ENCODE measurements at places on chromosomes 5 and 9.

- no peak for DNase-seq
Measured at GRCh38 chr9:31334837-31335528, 1049.5 kb upstream of the ACO1 start.

GRCh38 chr5:82359272-82359671 lies 81.1 kb upstream of the RPS23 start:
- DNase-seq: no peak

GRCh38 chr5:115179030-115179393 lies 9.3 kb upstream of the TRIM36 start:
- no peak for DNase-seq

DNA sequence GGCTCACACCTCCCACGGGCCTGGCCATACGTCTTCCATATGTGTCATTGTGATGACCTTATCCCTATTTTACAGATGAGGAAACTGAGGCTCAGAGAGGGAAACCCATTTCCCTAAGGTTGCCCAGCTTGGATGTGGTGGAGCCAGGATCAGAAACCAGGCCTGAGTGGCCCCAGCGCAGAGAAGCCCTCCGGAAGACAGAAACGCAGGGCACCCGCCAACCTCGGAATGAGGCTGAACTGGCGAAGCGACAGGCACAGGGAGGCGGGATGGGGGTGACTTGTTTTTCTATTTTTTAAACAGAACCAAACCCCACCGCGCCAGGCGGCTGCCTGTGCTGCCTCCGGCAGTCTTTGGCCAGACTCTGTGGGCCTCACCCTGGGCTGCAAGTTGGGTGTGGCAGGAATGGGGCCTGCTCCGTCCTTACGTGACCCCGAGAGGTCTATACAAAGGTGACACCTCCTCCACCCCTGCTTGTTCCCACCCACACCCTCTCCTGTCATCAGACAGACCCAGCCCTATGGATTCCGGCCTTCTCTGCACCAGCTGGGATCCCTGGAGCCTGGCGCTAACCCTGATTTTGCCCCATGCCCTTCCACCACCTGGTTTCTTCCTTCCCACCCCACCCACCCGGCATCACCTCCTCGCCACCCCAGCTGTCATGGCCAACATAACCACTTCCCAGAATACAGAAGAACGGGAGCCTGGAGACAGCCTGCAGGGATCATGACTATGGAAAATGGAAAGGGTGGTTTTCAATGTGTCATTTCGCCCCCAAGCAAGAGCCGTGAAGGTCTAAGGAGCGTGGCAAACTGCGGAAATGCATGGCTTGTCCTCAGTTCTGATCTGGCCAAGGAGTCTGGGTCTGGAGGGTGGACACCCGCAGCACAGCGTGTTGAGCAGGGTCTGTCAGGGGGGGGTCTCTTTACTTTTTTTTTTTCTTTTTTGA lies 23.6 kb downstream of the PLPP7 start:
- DNase-seq: no peak

GRCh38 chr9:109972026-109972882 lies 192.3 kb downstream of the PALM2AKAP2 start:
- DNase-seq: no peak

- peak; percentile 97 for DNase-seq
Measured at GRCh38 chr5:36241631-36242533, at the start of gene NADK2. NADK2 (minus strand) TSS chr5:36241925; CDS start chr5:36241798, 127 bp downstream.

DNA sequence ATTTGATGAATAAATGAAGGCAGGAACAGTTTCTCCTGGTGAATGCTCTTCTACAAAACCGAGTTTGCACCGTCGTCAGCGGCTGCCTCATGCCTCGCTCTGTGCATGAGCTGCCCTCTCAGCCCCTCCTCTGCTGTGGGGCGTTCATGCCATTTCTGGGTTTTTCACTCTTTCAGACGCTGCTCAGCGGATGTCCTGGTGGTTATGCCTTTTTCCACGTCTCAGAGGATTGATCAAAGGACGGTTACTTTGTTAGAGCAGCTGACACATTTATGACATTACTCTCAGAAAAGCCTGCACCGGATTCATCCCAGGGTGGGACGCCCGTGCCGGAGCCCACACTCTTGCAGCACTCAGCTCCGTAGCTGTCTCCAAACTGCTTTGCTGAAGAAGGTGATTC lies 195.9 kb upstream of the PPP1R26 start:
- DNase-seq: no peak

DNA sequence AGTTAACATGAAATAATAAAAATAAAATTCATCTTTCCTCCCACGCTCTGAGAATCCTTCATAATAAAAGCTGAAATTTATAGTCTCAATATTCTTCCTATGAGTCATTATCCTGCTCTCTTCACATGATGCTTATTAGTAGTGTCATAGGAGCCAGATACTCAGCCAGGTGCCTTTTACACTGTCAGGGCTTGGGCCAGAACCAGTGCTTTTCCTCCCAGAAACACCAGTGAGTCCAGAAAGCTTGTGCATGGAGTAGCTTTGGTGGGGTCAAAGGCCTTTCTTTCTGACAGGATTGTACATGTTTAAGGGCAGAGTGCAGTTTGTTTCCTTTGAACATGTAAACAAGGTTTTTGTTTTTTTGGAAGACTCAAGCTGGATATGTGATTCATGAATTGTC lies 6.8 kb downstream of the LSM11 start:
- DNase-seq: peak; percentile 84

- DNase-seq: no peak
Measured at GRCh38 chr5:127412698-127413097, 104.7 kb upstream of the PRRC1 start.

DNA sequence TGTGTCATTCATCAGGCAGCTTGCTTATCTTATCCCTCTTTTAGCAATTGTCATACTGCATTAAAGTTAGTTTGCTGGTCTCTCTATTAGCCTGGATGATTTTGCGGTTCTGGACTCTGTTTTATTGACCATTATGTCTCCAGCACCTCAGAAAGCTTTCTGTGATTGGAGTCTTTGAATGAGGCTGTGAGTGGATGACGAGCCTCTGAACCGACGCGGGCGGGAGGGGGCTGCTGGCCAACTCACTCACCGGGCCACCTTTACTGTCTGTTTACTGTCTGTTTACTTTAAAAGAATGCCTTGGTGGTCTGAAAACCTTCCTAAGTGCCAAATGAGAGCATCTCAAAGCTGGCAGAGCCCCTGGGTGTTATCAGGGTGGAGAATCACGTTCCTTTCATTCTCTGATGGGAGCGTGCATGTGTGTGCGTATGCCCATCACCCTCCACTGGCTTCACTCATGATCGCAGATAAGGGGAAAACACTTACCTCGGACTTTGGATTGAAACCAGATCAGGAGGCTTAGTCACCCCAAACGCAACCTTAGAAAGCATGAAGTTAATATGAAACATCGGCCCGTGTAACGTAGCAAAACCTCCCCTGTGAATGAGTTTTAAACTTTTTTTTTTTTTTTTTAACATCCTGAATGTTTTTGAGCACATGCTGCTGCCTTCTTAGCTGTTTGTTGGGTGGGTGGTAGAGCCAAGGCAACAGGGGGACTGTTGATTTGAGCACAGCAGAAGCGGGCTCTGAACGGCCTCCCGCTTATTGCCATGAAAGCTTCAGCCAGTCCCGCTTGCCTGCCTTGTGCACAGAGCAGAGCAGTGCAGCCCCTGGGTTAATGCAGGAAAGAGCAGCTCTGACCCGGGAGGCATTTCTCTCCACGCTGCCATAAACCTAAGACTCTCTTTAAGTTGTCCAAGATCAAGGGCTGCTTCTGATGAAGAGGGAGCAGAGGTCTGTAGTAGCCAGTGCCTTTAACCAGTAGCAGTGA lies 173.6 kb downstream of the GADD45G start:
- DNase-seq: no peak

DNA sequence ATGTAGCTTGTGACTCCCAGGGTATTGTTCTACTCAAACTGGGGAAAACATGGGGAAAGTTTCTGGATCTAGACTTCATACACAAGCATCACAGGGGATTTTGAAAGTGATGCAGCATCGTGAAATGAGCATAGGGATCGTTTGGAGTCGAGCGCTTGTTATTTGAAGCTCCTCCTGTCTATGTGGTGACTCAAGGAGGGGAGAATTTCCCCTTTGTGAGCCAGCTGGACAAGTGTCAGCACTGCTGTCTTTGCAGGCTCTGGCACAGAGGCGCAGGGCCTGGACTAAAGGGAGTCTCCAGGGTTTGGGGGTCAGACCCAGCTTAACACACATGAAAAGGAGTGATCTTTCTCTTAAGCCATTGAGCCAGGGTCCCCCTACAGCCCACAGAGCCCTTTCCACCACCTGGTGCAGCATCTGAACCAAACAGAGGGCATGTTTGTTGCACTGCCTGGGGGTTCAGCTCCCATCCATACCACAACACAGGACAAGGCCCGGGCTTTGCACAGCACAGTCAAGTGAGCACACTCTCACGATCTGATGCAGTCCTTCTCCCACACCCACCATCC lies 51.0 kb downstream of the IRF1 start:
- DNase-seq: peak; percentile 46

DNA sequence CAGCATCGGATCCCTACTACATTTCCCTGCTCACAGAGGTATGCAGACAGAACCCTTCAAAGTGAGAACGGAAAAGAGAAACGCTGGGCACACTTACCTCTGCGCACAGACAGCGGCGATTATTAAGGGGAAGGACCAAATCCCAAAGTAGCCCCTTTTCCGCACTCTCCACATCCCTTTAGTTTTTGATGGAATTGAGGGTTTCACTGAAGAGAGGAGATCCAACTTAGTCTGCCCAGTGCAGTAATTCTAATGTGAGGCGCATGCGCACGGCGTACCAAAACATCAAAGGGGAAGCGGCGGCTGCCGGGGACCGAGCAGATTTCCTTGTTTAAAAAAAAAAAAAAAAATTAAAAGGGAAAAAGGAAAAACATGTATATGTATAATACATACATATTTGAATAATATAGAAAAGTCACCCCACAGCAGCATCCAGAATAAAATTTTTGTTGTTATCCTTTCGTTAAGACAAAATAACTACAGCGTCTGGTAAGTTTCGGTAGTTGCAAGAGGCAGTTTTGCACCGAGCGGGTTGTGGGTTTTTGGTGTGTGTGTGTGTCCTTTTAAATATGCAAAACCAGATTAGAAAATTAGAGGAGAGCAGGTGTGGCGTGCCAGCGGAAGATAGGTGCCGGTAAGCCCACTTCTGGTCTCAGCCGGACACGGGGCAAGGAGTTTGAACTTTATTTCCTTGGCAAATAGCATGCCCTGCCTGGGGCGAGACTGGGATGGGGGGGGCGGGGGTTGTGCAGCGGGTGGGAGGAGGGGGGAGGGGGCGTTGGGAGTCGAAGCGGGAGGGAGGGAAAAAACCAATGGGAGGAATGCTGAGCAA lies at the start of gene GABRB2:
Gene GABRB2, minus strand, starts transcription at position 256 of the 832 bp plus-strand sequence. Its CDS starts 82 bp downstream, at position 174.
- no peak for DNase-seq

DNA sequence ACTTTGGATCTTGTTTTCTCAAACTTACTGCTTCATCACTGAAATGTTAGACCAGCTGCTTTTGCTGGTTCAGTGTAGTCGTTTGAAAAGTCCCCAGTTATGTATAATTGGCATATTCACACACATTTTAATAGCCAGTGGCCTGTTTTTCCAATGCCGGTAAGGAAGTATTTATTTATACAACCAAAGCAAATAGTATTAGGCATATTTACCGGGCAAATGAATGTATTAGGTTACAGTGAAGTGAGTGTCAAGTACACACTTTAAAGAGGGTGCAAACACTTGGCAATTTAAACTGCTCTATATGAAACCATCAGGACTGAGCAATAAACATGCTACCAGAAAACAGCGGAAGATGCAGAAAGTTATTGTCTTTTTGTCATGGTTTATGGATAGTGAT lies 242.9 kb downstream of the MCTP1 start:
- peak; percentile 4 for DNase-seq

- DNase-seq: peak; percentile 13
Measured at GRCh38 chr9:116506685-116507084, 180.4 kb upstream of the TRIM32 start.

GRCh38 chr9:83166372-83166771 lies 103.4 kb upstream of the RASEF start:
- peak; percentile 26 for DNase-seq

DNA sequence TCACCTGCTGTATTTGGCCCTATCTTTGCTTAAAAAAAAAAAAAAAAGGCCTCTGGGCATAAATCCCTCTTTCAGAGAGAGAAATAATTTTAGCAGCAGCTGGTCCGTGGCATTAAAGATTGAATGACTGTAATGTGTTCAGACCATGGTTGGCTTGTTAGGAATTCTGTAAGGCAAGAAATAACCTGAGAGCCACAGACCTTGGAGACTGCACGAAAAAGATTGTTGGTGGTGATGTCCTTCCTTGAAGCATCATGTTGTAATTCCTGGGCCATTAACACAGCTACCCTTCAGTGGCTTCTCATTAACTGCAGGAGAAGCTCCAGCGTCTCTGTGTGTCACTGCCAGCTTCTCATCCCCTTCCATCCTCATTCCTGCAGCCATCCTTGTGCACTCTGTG lies 79.0 kb downstream of the SGCD start:
- no peak for DNase-seq

DNA sequence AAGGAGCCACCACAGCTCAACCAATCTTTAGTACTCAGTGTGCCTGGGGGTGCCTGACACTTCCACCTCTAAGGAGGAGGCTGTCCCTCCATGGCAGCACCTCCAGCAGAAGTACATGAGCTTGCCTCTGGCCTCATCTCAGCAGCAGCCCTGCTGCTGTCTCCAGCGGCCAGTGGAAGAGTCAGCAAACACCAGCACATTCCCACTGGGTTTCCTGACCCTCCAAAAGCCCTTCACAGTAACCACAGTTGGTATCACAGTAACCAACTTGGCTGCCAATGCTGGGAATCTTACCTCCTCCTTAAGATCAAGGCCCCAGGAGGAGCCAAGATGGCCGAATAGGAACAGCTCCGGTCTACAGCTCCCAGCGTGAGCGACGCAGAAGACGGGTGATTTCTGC lies 29.4 kb downstream of the FSTL4 start:
- no peak for DNase-seq

GRCh38 chr9:132627106-132627505 lies 42.7 kb downstream of the DDX31 start:
- DNase-seq: peak; percentile 69

All from PC-3 (cell line).